AG04450 (cell line): ENCODE measurements at places on chromosomes 5 and 9.
A peak's percentile ranks its signal among the peaks of the same experiment; 100 is the strongest.

GRCh38 chr5:119393746-119394145, 37.9 kb downstream of the TNFAIP8 start:
- DNase-seq, result no peak

DNA sequence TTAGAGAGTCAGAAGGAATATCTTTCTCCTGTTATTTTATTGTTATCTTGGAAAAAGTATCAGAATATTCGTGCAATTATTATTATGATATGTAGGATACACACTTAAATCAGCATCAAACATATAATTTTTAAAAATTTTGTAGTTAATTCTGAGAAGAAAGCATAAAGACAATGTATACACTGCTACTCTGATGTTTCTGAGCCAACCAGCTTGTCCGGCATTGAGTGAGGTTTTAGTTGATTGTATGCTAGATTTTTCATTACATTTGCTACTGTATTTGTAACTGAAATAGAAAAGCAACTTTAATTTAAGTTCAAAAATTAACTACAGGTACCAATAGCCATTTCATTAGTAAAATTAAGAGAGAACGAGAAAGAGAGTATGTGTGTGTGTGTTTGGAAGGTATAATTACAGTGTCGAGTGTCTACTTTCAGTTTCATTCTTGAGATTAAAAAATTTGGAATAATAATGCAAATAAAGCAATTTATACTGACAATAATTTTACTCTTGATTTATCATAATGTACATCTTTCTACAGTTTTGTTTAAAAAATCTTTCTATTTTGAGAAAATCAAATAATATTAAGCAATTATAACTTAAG, 160.4 kb upstream of the CDH12 start:
- DNase-seq, result no peak

DNA sequence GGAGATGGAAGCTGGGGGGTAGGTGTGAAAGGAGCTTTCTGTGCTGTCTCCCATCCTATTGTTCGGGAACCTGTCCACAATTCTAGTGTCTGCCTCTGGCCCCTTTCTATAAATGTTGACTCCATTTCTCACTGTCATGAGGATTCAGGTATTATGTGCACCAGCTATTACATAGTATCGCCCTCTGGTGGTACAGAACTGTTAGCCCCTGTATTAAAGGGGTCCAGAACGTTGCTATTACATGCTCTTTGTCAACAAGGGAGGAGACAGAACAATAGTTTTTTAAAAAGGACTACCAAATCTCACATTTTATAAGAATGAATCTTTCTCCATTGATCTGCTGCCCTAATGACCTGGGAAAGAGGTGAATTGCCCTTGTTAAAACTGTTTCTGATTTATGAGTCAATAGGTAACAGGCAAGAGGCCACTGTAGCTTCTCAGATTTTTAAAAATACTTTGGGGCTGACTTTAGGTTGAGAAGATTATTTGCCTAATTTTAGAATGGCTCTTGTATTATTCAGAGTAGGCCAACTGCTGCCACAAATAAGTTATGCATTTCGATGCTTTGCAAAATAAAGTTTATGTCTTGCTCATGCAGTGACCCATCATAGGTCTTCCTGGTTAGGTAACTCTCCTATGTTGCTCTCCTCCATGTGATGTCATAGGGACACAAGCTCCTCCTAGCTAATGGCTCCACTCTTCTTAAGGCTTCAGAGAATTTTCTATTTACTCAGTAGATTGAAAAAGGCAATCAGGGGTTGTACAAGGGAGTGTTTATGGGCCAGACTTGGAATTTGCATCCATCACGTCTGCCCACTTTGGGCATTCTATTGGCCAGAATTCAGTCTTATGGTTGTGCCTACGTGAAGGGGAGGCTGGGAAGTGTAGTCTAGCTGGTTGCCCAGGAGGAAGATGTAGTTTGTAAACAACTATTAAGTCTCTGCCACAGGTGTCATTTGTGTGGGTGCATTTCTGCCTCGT, 20.8 kb downstream of the DCANP1 start:
- DNase-seq, result no peak

- DNase-seq, result no peak
Measured at GRCh38 chr5:139574641-139575312, 13.6 kb downstream of the UBE2D2 start.

DNA sequence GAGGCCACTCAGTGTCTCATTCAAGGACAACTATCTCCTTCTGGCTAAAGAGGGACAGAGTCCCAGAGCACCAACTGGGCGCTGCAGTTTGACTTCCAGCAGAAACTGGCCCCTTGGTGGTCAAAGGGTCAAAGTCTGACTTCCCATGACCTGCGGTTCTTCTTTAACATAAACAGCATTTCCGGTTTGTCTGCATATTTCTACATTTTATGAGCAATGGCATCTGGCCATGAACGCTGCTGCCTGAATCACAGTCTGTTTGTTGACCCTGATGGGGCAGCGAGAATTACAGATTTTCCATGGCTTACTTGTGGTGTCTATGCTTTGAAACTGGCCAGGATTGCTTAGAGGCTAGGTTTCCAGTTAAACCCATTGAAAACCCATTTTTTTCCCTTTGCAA, 1.3 kb downstream of the TNFSF15 start:
- DNase-seq, result peak; percentile 38

- no peak for DNase-seq
Measured at GRCh38 chr9:10562581-10563343, 50.0 kb downstream of the PTPRD start.

DNA sequence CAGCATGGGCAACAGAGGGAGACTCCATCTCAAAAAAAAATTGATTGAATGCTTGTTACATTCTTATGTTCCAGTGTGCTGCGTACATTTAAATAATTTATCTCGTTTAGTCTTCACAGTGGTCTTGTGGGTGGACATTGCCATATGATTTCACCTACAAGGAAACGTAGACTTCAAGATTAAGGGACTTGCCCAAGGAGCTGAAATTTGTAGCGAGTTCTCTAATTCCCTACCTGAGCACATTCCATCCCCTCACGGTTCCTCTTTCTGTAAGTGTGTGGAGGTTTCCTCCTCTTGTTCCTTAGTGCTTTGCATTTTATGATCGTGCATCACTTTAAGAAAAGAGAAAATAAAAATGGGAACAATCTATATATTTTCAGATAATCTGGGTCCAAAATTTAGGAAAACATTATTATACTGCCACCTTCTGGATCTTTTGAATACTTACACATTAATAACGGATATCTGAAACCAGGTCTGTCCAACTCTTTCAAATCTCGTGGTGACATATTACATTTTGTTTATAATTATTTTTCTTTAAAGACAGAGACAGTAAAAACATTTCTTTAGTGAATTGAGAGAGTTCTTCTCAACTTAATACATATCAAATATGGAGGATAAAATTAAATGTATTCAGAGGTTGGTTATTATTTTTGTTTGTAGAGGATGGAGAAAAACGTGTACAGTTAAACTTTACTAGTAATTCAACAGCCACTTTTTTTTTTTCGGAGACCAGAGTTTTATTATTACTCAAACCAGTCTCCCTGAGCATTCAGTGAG, 29.9 kb upstream of the C7 start:
- no peak for DNase-seq

GRCh38 chr5:78699552-78700153, 51.1 kb upstream of the LHFPL2 start:
- DNase-seq, result peak; percentile 74

DNA sequence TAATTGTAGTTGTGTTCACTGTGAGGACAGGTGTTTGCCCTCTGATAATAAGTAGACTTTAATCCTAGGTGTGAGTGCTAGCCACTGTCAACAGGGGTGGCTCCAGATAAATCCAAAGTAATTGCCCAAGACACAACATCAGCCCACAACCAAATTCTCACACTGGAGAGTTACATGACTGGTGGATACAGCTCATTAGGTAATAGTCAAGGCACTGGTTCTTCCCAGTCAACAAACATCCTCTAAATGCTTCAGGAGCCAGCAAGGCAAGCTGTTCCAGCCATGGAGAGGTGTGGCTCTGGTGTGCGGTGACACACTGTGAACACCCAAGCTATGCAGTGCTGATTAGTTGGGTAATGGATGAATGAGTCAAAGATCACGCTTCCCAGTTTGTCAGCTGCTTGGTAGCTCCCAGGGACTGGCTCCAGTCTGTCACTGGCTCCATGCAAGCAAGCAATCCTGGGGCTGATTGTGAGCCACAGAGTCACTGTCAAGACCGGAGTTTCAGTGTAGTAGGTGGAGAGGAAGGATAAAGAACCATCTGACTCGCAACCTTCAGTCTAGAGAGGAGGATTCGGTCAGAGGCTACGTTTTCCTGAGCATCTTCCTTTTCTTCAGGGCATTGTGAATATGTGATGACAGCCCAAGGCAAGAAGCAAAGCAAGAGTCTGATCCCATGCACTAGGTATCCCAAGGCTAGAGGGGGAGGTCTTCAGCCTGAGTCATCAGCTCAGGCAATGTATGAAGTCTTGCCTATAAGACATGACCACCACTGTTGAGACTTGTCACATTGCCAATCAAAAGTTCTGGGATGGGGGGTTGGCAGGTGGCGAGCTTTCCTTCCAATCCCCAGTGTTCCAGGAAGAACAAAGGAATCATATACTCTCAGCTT, 63.1 kb downstream of the UGCG start:
- DNase-seq, result no peak

- no peak for DNase-seq
Measured at GRCh38 chr5:90982576-90982975, 400.5 kb downstream of the ARRDC3 start.

DNA sequence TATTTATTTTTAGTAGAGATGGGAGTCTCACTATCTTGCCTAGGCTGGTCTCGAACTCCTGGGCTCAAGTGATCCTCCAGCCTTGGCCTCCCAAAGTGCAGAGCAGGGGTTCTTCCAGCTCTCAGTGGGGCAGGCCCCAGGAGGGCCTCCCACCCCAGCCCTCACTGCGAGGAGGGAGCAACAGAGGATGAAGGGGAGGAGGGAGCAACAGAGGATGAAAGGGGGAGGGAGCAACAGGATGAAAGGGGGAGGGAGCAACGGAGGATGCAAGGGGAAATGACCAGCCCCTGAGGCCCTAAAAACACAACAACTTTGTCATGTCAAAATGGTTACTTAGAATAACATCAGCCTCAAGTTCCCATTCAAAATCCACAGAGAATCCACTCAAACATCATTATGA, 10.0 kb downstream of the TRIM14 start:
- no peak for DNase-seq

- no peak for DNase-seq
Measured at GRCh38 chr5:169003721-169004541, 297.0 kb downstream of the SLIT3 start.

DNA sequence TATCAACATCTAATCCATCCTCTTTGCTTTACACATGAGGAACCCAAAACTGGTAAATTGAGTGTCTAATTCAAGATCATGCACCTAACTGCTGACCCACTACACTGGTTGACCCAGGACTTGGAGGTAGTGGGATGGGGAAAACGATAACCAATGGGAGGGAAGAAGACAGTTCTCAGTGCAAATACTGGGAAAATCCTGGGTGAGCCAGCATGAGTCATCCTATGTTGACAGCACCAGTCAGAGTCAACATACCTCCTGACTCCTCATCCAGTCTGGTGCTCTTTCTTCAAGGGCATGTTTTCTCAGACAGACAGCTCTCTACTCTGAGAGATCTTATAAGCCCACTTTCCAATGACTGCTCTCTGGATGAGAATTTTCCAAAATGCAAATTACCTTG, 232.8 kb upstream of the PTGER4 start:
- DNase-seq, result peak; percentile 56

DNA sequence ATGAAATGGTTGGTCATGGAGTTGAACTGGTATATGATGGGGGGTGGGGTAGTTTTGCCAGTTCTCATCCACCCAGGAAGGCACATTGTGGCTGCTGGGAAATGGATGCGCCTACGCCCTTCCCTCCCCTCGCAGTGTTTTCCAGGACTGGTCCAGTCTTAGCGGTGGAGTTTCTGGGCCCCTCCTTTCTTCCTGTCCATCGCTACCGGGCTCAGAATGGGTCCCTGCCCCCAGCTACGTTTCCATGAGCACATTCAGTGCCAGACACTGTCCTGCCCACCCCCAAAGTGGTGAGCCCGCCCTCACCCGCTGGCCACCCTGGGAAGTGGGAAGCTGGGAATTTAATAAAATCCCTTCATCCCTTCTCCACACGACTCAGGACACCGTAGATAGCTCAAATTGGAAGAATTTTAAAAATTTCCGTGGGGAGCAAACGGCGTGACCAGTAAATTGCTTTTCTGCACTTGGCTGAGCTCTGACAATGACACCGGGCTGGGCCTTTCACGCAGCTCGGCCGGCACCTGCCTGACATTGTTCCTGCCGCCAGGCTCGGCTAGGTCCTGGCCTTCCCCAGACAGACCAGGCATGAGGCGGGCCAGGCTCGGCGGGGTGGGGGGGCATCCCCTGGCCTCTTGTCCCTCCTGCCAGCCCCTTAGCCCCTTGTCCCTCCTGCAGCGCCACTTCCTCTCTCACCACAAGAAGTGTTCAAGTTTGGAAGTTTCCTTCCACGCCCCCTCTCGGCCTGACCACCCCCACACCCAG, 3.6 kb downstream of the FGF18 start:
- no peak for DNase-seq

DNA sequence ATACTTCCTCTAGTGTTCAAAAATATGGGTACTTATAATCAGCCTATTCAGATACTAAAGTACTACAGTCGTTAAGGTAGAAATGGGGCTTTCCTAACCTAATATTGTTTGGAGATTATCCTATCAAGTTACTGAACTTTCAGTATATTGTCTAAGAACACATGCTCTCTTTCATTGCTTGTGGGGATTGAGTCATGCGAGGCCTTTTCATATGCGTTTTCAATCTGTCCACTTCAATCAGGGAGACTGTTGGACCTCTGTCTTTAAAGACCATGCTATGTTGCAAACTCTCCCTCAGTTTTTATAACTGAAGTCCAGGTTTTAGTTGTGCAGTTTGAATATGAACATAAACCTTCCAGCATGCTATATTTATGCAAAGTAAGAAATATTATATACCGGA, 15.0 kb downstream of the PRR16 start:
- no peak for DNase-seq

DNA sequence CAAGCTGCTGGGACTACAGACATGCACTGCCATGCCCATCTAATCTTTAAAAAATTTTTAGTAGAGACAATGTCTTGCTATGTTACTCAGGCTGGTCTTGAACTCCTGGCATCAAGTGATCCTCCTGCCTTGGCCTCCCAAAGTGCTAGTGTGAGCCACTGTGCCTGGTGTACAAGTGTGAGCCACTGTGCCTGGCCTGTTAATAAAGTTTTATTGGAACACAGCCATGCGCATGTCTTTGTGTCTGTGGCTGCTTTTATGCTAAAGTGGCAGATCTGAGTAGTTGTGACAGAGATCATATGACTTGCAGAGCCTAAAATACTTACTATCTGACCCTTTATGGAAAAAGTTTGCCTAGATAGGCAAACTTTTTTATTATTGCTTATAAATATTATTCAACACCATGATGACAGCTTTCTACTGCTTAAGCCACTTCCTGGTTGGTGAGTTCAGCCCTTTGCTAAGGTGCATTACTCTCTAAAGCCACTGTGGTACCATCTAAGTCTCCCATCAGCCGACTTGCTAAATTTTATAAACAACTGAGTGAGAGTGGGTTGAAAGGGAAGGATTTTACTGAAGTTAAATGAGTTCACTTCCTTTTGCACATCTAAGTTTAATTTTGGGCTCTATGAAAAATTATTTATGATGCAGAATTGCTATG, 133.5 kb downstream of the RASGRF2 start:
- DNase-seq, result no peak
